Osteocyte (in vitro differentiated cells): ENCODE measurements at places on chromosomes 7 and 10. TPM values are rescaled to one million over a fixed set of nuclear protein-coding genes. Genes with fewer than 3 reads are reported as not detected.

EN2 gene
- total RNA-seq, result 3.3 and 3.4 TPM in 2 replicates

CALN1 gene
- total RNA-seq, result not detected in 2 replicates

TAF6 gene
- total RNA-seq, result 62.8 and 63.9 TPM in 2 replicates

HECTD2 gene
- total RNA-seq, result 21.9 and 22.1 TPM in 2 replicates

AKR1C3 gene
- total RNA-seq, result 0.89 TPM in 1 of 2 replicates, not detected in the other

- peaks cover 52% of the 10 kb centered on the region for H3K4me1 ChIP-seq
- no peak for DNase-seq
- H3K4me3 ChIP-seq, result no peak overlapping the region
- H3K27ac ChIP-seq, result peak overlapping the region; percentile 93
- H3K36me3 ChIP-seq, result peaks cover 20% of the 10 kb centered on the region
Observed at GRCh38 chr7:112484671-112485167, 3.9 kb downstream of the LSMEM1 start.

- peak; percentile 90 for DNase-seq
- H3K27ac ChIP-seq, result peak overlapping the region; percentile 98
- peaks cover 80% of the 10 kb centered on the region for H3K4me1 ChIP-seq
- no peaks in the 10 kb centered on the region for H3K27me3 ChIP-seq
- H3K4me3 ChIP-seq, result peak overlapping the region; percentile 12
- peaks cover 9% of the 10 kb centered on the region for H3K36me3 ChIP-seq
Observed at GRCh38 chr7:139680676-139681462, 96.9 kb downstream of the HIPK2 start.

DNA sequence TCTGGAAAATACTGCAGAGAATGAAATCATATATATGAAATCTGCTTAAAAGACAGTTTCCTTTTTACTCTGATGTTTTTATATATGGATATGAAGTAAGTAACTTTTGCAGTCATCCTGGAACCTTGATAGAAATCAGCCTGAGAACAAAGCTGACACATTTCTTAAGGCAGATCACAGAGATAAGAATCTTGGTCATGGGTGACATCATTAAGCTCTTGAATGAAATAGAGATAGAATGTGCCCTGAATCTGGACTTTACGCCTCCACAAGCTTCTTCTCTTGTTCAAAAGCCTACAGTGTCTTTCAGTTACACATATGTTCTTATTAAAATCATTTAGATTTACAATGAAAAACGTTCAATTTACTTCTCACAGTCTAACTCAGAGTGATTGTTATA, 319.1 kb upstream of the CNTNAP2 start:
- no peaks in the 10 kb centered on the region for H3K4me1 ChIP-seq
- no peak for DNase-seq
- H3K4me3 ChIP-seq, result no peak overlapping the region
- H3K27ac ChIP-seq, result no peak overlapping the region
- H3K27me3 ChIP-seq, result no peaks in the 10 kb centered on the region
- H3K36me3 ChIP-seq, result no peaks in the 10 kb centered on the region

- H3K4me1 ChIP-seq, result peaks cover 37% of the 10 kb centered on the region
- H3K27me3 ChIP-seq, result no peaks in the 10 kb centered on the region
- peak overlapping the region; percentile 4 for H3K27ac ChIP-seq
- DNase-seq, result no peak
- peaks cover 18% of the 10 kb centered on the region for H3K36me3 ChIP-seq
Observed at GRCh38 chr10:86862373-86862772, 95.0 kb downstream of the MMRN2 start.

DNA sequence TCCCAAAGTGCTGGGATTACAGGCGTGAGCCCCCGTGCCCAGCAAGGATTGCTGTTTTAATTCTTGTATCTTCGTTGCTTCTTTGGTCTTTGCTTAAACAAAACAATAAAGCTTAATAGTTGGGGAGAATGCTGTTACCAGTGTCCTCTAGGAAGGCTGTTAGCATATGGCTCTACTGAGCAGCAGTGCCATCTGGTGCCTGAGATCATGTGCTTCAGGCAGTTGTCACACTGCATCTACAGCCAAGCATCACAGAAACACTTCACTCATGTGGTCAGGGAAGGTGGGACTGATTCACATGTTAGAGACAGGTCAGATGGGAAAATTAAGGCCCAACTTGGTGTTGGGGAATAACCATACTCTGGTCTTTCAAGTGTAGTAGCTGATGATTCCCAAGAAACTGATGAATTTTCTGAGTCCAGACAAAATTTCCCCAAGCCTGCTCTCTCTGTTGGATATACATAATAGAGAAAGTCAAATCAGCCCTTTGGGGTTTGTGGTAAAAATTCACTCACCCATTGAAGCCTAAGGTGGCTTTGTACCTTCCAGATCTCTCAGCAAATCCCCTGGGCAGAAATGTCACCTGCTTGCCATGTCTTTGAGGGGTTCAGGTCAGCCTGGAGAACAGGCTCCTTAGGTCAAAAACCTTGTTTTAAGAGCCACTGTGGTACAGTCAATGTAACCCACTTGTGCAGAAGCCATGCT, 28.4 kb downstream of the UBE2D4 start:
- H3K4me3 ChIP-seq, result no peak overlapping the region
- no peak overlapping the region for H3K27ac ChIP-seq
- H3K27me3 ChIP-seq, result no peaks in the 10 kb centered on the region
- DNase-seq, result no peak
- peaks cover 27% of the 10 kb centered on the region for H3K36me3 ChIP-seq

DNA sequence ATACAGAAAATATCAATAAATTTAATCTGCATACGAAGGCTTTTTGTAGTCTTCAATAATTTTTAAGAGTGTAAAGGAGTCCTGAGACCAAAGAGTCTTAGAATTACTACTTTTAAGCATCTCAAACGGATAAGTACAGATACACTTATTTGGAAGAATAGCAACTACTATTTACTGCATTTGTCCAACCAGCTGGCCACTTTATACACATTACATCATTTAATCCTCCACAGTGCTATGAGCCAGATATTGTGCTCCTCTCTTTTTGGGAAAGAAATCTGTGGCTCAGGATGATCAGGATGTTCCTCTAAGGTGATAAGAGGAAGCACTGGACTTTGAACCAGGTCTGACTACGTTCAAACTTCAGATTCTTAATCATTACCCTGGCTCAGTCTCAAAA, 588.6 kb upstream of the LRRTM3 start:
- no peak for DNase-seq
- no peak overlapping the region for H3K4me3 ChIP-seq

- no peak overlapping the region for H3K27ac ChIP-seq
- H3K4me3 ChIP-seq, result no peak overlapping the region
- peaks cover 19% of the 10 kb centered on the region for H3K36me3 ChIP-seq
- H3K27me3 ChIP-seq, result no peaks in the 10 kb centered on the region
- no peak for DNase-seq
Observed at GRCh38 chr7:150372271-150373048, 3.8 kb downstream of the REPIN1 start.

GRCh38 chr10:88066319-88066718, 202.9 kb downstream of the PTEN start:
- H3K4me3 ChIP-seq, result no peak overlapping the region
- no peak for DNase-seq
- peaks cover 36% of the 10 kb centered on the region for H3K4me1 ChIP-seq
- no peak overlapping the region for H3K27ac ChIP-seq
- no peaks in the 10 kb centered on the region for H3K36me3 ChIP-seq

DNA sequence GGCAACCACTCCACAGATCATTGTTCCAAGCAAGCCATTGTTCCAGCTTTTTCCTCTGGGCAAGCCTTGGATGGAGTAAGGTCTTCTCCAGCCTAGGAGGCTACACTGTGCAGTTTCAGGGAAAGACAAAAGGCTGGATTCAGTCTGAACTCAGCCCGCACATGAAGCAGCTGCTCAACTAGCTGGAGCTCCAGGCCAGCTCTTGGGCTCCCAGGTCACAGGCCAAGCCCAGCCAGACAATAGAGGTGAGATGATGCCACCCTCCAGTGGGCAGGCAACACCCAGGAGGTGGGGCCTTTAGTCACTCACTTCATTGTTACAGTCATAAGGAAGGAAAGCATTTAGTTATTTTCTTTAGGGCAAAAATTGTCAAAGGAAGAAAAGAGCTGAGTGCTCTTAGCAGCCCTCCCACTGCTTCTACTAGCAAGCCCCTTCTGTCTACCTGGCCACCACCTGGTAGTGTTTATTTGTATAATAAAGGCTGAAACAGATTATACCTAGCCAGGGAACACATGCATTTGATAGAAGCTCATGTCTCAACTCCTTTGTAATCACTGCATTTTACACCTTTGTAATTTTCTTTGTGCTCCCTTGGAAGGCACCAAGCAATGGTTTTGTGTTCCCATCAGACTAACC, 253.4 kb downstream of the WDR11 start:
- DNase-seq, result no peak
- no peaks in the 10 kb centered on the region for H3K4me1 ChIP-seq
- peaks cover 3% of the 10 kb centered on the region for H3K27me3 ChIP-seq
